Stimulated activated CD8-positive, alpha-beta memory T cell treated with anti-CD3 and anti-CD28 coated beads, Interleukin-4, amount 100 ng/mL, for 1 hour (primary cell): ENCODE measurements at places on chromosomes 12 and 14.

- DNase-seq, result no peak
Observed at GRCh38 chr12:15131431-15131830, 89.8 kb downstream of the RERG start.

- DNase-seq, result no peak
Observed at GRCh38 chr12:21566223-21566906, 38.3 kb downstream of the GYS2 start.

- DNase-seq, result no peak
Observed at GRCh38 chr12:50157259-50157658, 9.9 kb downstream of the CERS5 start.

- no peak for DNase-seq
Observed at GRCh38 chr14:50955373-50956043, 11.2 kb upstream of the PYGL start.

- DNase-seq, result no peak
Observed at GRCh38 chr12:120936197-120936596, 32.0 kb upstream of the SPPL3 start.

DNA sequence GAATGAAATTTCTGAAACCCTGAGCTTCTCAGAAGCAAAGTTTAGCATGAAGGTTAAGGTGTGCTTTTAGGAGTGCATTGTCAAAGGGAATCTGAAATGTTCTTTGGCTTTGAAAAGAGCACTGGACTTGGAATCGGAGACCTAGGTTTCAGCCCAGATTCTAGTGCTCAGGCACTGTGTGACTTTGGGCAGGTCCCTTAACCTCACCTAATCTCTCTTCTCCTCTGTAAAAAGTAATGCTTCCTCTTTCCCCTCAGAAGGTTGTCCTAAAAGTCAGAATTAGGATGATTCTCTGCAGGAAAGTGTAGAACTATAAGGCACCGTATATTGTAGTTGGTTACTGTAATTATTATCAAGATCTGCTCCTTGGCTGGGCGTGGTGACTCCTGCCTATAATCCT, 38.0 kb upstream of the ELK3 start:
- no peak for DNase-seq

- DNase-seq, result no peak
Observed at GRCh38 chr12:2669560-2669959, 125.2 kb upstream of the FKBP4 start.

GRCh38 chr14:37711831-37712475, 116.5 kb downstream of the TTC6 start:
- no peak for DNase-seq

DNA sequence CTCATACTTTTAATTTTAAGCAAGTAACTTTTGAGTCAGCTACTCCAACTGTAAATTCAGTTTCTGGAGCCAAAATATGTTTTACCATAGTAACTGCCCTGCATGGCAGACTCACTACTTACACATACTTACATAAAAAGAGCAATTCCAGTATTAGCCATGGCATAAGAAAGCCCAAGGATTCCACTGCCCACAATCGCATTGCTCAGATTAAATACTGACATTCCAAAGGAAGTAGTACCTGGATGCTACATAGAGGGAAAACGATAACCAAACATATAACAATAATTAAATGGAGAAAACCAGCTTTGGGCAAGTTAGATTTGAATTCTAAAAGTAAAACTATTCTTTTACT, 2.2 kb downstream of the SLC38A2 start:
- no peak for DNase-seq

- no peak for DNase-seq
Observed at GRCh38 chr12:66516133-66516532, 162.7 kb downstream of the GRIP1 start.

- no peak for DNase-seq
Observed at GRCh38 chr12:108567406-108568337, 5.3 kb downstream of the ISCU start.

DNA sequence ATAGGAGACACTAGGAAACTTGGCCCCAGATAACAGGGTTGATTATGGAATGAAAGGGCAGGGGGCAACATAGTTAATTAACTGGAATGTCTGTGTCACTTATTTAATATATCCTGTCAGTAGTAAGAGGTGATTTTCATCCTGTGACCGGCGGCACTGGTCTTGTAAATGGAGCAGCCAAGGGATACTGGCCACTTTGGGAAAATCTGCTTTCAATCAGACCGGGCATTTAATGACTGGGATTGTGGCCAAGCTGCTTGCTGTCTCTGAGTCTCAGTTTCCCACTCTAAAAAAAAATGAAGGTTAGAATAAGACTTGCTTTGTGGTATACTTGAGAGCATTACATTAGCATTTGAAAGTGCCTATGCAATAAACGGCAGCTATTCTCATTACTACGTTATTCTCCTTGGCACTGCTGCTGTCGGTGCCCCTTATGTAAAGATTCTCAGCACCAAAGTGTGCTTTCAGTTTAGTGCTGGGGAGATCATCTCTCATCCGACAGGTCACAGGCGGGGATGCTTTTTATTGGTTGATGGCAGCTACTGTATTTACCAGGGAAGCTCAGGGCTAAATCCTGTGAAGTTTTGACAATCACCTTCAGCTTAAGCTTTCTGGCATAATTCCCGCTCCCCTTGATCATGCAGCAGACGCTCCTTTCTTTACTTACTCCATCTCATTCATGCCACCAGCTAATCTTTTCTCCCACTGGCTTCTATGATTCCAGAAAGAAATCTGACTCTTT, 162.1 kb downstream of the ESRRB start:
- DNase-seq, result no peak

DNA sequence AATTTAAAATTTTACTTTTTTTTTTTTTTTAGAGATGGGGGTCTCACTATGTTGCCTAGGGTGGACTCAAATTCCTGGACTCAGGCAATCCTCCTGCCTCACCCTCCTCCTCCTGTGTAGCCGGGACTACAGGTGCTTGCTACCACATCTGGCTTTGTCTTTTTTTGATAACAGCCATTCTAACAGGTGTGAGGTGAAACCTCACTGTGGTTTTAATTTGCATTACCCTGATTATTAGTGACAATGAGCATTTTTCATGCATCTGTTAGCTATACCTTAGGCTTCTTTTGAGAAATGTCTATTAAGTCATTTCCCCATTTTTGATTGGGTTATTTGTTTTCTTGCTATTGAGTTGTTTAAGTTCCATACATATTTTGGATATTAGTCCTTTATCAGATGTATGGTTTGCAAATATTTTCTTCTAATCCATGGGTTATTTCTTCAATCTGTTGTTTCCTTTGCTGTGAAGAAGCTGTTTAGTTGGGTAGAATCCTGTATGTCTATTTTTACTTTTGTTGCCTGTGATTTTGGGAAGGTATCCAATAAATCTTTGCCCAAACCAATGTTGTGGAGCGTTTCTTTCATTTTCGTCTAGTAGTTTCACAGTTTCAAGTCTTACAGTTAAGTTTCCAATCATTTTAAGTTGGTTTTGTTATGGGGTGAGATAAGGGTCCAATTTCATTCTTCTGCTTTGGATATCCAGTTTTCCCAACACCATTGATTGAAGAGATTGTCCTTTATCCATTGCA, 86.1 kb downstream of the MYF5 start:
- no peak for DNase-seq

DNA sequence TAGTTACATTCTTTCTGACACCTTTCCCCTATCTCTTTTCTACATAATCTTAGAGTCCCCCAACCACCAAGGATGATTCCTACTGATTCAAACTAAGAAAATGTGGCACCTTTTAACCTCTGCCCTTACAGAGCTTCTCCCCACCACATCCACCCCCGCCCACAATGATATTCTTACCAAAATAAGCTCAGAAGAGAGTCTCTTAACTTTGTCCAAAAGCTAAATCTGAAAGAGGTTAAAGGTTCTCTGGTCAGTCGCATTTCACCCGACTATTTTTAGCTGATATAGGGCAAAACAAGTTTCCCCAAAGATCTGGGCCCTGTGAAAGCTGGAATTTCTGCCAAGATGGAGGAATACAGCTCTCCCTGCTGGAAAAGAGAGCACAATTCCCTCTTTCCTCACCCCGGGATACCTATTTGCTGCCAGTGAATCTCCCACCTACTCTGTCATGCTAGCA, 128.6 kb downstream of the ZFP36L1 start:
- no peak for DNase-seq

DNA sequence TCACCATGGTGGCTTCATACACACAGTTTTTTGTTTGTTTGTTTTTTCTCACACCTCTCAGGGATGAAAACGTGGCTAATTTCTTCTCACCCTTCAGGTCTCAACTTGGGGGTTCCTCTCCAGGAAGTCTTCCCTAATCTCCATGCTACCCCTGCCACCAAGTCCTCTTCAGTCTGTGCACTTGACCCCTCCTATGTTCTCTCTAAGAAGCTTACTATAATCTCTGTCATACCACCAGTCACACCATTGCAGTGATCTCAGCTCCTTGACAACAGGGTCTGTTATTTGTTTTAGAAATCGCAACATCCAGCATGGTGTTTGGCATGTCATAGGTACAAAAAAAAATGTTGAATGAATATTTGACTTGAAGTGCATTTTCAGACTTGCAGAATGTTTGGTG, 83.4 kb downstream of the PRORP start:
- DNase-seq, result no peak

GRCh38 chr12:6925540-6926279, 2.0 kb upstream of the ATN1 start:
- DNase-seq, result no peak

DNA sequence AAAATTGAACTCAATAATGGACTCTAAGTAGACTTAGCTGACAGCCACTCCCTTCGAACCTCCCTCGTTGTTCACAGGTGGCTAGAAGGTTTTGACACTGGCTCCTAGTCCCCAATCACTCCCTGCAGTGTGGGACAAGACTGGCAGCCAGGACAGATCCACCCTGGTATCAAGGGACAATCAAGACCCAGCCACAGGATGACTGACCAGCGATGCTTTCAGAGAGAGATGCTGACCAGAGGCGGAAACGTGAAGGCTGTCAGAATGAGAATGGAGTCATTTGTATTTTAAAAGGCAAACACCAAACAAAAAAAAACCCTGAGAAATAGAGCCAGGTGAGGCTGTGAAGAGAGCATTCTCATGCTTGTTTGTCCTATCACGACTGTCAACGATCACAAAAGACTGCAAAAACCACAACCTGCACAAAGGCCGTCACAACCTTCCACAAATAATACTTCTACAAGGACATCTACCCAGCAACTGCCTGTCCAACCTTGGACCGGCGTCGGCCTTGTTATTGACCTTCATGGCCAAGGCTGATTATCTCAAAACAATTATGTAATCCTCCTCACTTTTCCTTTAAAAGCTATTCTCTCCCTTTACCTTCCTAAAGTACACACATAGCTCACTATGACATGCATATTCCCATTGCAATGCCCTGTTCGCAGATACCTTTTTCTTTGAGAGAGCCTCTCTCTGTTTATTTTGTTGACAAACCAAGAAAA, 13.2 kb downstream of the EIF5 start:
- no peak for DNase-seq

- no peak for DNase-seq
Observed at GRCh38 chr12:123991372-123991951, 18.4 kb downstream of the ZNF664 start.

- DNase-seq, result no peak
Observed at GRCh38 chr12:52005218-52005902, 1.4 kb upstream of the TAMALIN start.

- DNase-seq, result no peak
Observed at GRCh38 chr14:52836063-52836462, 44.7 kb upstream of the GNPNAT1 start.

GRCh38 chr14:24851837-24852236, 198.1 kb downstream of the STXBP6 start:
- no peak for DNase-seq

GRCh38 chr12:27260746-27261145, 16.7 kb downstream of the STK38L start:
- DNase-seq, result no peak

DNA sequence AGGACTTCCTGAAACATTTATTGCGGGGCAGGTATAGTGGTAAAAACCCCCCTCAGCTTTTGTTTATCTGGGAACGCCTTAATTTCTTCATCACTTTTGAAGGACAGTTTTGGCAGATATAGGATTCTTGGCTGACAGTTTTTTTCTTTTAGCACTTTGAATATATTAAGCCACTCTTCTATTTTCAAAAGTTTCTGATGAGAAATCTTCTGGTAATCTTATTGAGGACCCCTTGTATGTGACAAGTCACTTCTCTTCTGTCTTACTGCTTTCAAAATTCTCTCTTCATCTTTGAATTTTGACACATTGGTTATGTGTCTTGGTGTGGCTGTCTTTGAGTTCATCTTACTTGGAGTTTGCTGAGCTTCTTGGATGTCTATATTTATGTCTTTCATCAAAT, 59.1 kb downstream of the ATP23 start:
- no peak for DNase-seq

- no peak for DNase-seq
Observed at GRCh38 chr14:91891721-91892220, 24.4 kb upstream of the TC2N start.

DNA sequence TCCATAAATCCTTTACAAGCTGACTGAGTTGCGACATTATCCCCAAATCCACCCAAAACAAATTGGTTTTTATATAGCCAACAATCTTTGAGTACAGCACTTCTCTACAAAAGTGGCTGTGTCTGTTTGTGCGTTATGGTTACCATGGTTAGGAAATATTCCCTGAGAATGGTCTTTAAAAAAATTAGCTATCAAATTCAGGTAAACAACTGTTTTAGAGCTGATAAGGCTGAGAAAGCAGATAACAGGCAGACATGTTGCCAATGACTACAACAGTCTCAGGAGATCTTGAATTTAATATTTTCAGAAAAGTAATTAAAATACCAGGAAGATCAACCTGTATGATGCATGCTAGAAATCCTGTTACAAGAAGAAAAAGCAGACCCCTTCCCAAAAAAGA, 248.0 kb downstream of the RASSF9 start:
- DNase-seq, result no peak
